ENCODE measurements at places on chromosomes 3 and 15. TPM values are rescaled to one million over a fixed set of nuclear protein-coding genes. Genes with fewer than 3 reads are reported as not detected.

- DNase-seq = no peak
These were observed 14.2 kb upstream of the CP start for GRCh38 chr3:149235599-149236424.

DNA sequence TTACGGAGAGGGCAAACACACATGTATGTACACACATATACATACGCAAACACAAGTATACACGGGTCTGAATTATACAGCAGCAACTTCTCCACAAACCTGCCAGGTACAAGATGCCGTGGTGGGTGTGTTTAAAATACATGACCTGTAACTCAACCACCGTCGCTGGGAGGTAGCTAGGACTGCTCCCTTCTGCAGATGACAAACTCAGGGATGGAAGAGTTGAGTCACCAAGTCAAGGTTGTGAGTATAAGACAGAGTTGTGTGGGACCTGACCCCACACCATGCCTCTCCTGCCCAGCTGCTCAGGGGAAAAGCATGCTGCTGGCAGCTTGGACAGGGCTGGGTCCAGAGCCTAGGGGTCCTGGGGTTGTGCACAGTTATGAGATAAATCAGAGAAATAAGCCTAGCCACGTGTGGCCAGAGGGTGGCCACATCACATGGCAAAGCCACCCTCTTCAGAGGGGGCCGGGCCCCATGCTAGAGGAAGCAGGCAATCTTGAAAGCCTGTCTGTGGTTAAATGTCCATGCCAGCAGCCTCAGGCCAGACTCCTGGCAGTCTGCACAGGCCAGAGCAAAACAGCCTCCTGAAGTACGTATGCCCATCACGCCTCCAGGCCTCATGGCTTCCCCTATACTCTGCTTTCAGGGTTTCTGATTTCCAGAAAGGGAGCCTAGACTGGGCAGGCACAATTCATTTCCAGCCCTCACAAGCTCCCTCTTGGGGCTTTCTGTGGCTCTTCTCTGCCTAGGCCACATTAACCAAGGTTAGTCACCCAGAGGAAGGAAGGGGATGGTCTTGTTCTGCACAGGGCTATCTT, 107.7 kb upstream of the RPL32 start:
- DNase-seq = peak; percentile 28

- peak; percentile 50 for DNase-seq
These were observed 679 bp downstream of the IQGAP1 start for GRCh38 chr15:90388462-90389380.

- DNase-seq = peak; percentile 96
These were observed 88.0 kb downstream of the TTBK2 start for GRCh38 chr15:42832576-42832975.

GRCh38 chr15:78002996-78003395, 74.5 kb downstream of the TBC1D2B start:
- no peak for DNase-seq

UACA gene
- 33.6 TPM for total RNA-seq

BFSP2 gene
- not detected for total RNA-seq

MOBP gene
- not detected for total RNA-seq
